Naive thymus-derived CD8-positive, alpha-beta T cell (primary cell): ENCODE measurements at places on chromosomes 7 and 10.

GRCh38 chr7:93955304-93955703 is 33.8 kb downstream of the GNG11 start:
- DNase-seq = no peak

DNA sequence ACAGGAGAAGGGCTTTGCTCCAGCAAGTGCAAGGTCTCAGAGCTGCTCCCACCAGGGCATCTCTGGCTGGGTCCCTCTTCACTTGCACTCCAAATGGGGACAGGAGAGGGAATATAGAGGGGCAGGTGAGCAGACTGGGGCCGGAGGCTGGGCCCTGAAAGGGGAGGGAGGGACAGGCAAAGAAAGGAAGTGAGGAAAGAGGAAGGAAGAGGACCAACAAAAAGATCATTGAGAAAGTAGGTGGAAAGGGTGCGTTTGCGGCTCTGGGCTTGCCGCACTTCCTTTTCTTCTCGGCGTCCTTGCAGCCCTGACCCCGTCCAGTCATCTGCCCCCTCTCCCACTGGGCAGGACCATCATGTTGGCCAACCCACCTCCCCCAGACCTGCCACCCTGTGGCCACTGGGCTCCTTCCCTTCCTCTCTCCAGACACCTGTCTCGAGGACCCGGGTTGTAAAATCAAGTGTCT is 14.0 kb downstream of the ITPRIP start:
- DNase-seq = no peak

DNA sequence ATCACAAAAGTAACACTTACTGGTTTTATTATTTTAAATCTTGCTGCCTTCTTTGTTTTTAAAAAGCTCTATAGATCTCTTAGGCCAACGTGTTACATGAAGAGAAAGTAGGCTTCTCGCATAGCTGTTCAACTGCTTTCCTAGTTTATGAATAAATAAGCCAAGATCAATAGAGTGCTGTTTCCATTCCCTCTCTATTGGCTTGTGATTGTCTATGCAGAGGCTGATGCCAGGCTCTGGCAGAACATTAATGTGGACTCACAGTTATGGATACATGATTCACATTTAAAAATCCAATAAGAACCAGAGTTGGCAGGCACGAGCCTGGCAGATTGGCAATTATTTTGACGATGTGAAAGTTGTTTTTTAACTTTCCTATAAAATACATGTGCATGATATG is 137.5 kb downstream of the GNAT3 start:
- no peak for DNase-seq

DNA sequence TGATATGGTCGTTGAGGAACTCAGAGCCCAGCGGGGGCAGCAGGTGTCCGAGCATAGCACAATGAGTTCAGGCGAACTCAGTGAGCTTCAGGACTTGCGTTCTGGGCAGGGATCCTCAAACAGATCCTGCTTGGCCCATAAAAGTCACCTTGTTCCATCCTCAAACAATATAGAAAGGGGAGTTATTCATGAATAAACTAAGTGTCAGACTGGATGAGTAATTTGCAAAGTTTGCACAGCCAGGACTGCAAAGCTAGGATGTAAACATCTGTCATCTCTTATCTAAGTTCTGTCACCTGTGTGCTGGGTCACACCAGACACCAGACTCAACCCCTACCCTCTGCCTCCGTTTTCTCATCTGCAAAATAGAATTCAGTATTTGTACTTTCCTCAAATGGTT is 58.0 kb upstream of the PFKP start:
- no peak for DNase-seq

GRCh38 chr10:114346176-114347031 is 57.9 kb downstream of the AFAP1L2 start:
- no peak for DNase-seq

DNA sequence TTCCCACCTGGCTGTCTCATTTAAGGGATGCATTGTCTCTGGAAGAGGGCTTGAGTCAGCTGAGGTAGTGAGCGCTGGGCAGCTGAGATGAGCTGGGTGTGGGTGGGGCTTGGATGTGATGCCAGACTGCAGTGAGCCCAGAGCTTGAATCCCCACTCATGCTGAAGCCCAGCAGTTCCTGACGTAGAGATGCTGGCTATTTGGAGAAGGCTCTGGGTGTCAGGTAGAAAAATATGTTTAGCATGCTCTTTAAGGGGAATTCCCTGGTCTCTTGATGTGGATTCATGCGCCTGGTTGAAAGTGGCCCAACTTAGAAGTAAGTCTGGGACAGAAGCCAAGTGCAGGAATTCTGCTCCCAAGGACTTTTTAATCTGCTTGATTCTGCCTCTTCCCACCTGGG is 241.5 kb upstream of the IGFBP3 start:
- no peak for DNase-seq

GRCh38 chr10:32795598-32796183 is 162.3 kb downstream of the ITGB1 start:
- peak; percentile 1 for DNase-seq

DNA sequence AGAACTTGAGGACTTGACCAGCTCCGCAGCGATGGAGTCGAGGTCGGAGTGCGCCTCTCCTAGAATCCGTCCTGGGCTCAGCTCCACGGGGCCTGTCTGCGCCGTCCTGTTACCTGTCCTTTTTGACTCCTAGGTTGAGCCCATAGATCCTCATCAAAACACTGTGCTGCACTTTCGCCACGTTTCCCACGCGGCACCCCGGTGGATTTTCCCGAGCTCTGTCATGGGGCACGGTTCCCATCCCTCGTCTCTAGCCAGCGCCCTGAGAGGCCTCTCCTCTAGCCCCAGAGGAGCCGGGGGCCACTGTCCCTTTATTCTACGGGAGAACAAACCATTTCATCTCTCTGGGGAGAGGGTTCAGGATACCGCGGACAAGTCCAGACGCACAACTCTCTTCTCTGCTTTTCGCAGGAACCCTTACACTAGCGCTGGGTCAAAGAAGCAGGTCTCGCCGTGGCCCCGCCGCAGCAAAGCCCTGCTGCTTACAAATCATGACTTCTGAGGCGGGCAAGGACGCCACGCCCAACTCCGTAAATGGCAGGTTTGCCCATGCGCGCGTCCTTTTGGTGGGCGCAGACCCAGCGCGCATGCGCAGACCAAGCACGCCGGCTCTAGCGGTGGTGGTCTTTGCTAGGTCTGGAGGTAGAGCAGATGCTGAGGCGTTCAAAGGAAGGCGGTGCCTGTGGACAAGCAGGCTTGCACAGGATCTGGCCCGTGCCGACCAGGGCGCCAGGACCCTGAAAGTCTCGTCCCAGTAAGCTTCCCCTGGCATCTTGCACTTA is 10.3 kb upstream of the ANKRD7 start:
- peak; percentile 92 for DNase-seq

- no peak for DNase-seq
These were observed 486.3 kb upstream of the C7orf33 start for GRCh38 chr7:148104136-148104716.

GRCh38 chr7:133298080-133298479 is 45.2 kb downstream of the EXOC4 start:
- no peak for DNase-seq

GRCh38 chr10:66176772-66177171 is 749.1 kb upstream of the LRRTM3 start:
- no peak for DNase-seq

GRCh38 chr7:82527851-82528250 is 84.3 kb upstream of the CACNA2D1 start:
- DNase-seq = no peak

DNA sequence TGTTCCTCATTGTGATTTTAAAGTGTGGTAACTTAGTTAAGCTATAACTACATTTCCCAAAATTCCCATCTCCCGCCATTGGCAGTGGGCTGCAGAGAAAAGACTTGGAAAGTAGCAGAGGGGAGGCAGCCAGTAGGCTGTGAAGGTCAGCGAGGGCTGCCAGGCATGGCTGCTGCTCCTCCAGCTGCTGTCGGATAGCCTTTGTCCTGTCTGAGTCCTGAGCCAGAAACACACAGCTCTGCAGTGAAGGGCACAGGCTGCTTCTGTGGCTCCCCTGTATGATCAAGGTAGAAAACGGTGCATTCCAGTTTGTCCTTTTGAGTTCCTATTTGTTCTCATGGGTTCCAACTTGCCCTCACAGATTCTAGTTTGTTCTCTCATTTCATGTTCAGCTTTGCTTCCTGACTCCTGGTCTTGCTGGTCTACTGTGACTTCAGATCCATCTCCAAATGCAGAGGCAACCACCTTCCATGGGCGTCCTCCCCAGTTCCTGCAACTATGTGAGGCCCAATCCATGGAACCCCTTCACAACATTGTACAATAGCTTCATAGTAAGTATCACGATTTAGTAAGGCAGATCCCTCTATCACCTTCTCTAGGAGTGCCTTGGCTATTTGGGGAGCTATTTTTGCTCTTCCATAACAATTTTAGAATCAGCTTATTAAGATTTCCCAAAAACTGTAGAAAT is 31.7 kb downstream of the SYPL1 start:
- DNase-seq = no peak

DNA sequence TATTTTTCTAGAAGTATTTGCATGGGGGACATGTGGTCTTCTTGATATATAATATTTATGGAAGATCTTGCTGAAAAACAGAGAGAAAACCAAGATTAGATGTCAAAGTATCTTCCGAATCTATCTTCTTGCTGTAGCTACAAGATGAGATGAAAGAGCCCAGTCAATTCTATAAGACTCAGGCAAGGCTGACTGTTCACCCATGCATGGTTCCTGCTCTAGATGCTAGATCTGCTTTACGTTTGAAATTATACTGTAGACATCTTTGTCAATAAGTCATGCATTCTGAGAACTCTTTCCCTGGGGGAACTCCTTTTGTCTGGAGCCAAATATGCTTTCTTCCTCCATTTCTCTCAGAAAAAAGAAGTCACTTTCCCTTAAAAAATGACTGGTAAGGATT is 1292.0 kb downstream of the XPNPEP1 start:
- DNase-seq = no peak

GRCh38 chr7:18529239-18529638 is 33.7 kb downstream of the HDAC9 start:
- no peak for DNase-seq

DNA sequence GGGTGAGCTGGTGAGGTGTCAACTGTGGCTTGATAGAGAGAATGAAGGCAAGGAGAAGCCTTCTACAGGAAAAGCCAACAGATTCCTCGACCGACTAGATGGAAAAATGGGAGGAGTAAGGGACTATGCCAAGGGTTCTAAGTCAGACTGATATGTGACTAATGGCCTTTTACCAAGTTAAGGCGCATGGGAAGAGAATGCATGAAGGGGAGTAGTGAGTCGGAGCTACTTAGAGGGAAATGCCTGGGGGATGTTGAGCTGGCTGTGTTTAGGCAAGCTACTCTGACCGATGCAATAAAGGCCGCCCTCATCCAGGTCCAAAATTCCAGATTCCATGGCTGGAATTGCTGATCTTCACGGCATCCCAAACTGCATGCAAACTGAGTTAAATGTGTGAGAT is 48.2 kb downstream of the APBB1IP start:
- DNase-seq = no peak

GRCh38 chr10:85791818-85792532 is 574.6 kb downstream of the GRID1 start:
- no peak for DNase-seq

DNA sequence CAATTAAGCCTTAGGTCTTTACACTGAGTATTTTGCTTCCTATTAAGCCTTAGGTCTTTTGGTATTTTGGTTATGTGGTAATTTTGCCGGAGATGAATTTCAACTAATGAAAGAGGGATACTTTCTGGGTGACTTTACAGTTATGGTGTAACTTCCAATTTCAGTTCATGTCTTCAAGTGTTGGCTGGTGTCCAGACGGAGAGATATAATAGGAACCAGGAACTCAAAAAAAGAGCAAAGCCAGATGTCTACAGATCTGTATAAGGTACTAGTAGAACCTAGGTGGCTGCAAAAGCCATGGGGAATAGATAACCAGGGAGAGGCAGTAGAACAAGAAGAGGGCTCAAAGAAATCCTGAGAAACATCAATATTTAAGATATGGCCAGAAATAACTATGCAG is 12.3 kb downstream of the ERCC6 start:
- DNase-seq = no peak

DNA sequence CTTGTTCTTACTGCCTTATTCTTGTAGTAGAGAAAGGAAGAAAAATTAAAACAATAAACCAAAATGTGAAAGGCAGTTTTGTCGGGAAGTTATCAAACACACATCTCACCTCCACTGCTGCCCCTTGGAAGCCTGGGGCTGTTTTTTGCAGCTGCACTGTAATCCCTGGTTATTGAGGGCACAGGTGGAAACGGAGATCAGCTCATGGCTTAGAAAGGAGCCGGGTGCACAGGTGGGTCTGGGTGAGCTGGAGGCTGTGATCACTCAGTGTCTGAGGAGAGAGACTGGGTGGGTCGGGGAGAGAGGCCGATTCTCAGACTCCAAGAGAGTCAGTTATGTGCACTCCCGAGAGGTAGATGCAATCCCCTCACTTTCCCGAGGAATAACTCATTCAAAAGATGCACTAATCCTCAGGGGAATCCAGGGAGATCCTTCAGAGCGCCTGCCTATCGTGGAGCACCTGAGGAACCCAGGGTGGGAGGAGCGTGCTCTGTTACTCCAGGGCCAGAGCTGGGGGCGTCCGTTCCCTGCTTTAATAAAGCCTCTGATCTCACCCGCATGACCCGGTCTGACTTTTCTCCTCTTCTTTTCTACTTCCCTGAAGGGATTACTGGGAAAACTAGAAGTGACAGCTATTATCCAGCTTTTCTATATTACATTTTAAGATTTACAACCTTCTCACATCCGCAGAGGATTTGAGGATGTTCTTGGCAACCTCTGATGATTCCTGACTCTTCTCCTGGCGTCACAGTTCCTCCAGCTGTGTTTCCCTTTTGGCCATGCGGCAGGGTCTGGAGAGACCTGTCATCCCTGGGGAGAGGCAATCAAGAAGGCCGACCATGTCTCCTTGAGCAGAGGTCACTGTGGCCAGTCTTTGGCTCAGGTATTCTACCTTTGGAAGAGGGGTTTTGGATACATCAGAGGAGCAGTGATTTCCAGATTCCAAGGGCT is 82.1 kb downstream of the CAMK1D start:
- no peak for DNase-seq

- DNase-seq = no peak
These were observed 60.5 kb downstream of the TACR2 start for GRCh38 chr10:69356187-69356586.

GRCh38 chr7:130922206-130923112 is 188.5 kb upstream of the KLF14 start:
- DNase-seq = no peak

GRCh38 chr7:142754681-142755575 is 5.7 kb downstream of the PRSS1 start:
- DNase-seq = no peak
